ENCODE measurements at places on chromosomes 7 and 10.

- DNase-seq: no peak
Measured at GRCh38 chr10:24468281-24468751, 255.4 kb downstream of the ARHGAP21 start.

DNA sequence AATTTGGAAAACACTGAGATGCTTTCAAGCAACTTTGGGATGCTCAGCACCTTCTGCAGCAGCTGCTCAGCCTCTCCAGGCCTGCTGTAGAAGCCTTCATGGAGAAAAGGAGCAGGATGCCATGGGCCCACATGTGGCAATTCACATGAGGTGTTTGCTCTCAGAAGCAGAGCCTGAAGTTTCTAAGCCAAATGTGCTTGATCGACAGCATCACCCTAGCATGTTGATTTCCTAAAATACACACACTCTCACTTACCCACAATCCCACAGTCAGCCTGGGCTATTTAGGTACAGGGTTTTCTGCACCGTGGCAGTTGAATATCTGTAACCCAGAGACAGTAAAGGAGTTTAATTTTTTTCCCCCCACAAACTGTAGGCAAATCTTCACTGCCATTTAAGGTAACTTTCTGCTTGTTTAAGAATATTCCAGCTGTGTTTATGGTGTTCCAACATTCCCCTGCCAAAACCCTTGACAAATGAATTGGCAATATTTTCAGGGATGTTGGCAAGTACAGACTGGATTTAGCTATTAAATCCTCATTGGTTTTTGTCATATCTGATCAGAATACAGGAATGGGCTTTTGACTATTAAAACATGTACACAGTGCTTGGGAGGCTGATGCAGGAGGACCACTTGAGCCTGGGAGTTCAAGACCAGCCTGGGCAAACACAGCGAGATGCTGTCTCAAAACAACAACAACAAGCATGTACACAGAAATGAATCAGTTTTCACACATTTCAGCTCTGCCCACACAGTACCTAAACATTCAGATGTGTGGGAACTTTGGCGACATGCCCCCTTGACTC lies 244.2 kb downstream of the CELF2 start:
- no peak for DNase-seq

DNA sequence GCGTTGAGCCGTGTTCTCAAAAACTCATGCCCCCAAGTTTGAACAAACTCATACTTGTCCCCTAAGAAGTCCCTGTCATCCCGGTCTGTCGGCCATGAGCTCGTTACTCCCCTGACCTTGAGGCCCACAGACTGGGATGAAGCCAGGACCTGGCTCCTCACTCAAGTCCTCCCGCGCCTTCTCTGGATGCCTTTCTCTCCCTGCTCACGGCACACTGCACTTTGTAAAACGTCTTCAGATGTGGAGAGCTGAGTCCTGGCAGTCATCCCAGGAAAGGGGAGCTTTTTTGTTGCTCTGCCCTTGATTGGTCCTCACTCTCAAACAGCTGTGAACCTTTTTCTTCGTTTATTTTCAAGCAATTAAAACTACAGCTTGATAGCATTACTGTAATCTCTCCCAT lies 110.8 kb downstream of the JAZF1 start:
- no peak for DNase-seq

- no peak for DNase-seq
Measured at GRCh38 chr7:151322906-151323305, 18.7 kb upstream of the NUB1 start.

DNA sequence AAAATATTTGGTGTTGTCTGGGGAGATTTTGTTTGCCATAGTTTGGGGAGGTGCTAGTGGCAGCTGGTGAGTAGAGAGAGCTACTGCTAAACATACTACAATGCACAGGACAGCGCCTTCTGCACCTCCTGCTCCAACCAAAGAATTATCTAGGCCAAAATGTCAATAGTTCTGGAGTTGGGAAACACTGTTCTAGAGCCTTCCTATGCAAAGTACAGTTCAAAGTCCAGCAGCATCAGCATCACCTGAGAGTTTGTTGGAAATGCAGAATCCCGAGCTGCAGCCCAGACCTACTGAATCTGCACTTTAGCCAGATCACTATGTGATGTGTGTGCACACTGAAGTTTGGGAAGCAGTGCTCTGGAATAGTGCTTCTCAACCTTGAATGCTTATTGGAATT lies 290.7 kb downstream of the TCF7L2 start:
- DNase-seq: no peak

DNA sequence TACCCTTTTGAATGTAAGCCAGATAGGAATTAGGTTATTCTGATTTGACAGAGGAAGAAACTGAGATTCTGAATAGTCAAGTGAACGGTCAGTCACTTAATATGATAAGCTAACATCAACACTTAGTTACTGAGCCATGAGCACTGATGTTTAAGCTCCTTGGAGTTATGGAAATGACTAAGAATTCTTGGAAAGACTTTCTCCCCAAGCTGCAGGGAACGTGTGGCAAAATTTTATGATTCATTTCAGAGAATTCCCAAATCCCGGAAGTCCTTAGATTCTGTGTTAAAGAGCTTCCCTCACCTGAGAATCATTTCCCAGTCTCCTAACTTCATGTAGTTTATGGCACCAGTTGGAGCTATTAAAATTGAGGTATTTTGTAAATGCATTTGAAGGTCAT lies 330.9 kb downstream of the XPNPEP1 start:
- no peak for DNase-seq
